Peyer's patch (tissue), 4 donors: ENCODE measurements at places on chromosomes 4 and X. TPM values are rescaled to one million over a fixed set of nuclear protein-coding genes. Genes with fewer than 3 reads are reported as not detected.
A peak's percentile ranks its signal among the peaks of the same experiment; 100 is the strongest.

GRCh38 chr4:137749466-137749865, 217.2 kb upstream of the PCDH18 start:
- no peaks in the 10 kb centered on the region for H3K27me3 ChIP-seq
- no peaks in the 10 kb centered on the region for H3K36me3 ChIP-seq
- H3K4me3 ChIP-seq = no peak overlapping the region
- H3K27ac ChIP-seq = no peak overlapping the region
- no peak for DNase-seq
- no peaks in the 10 kb centered on the region for H3K4me1 ChIP-seq

DNA sequence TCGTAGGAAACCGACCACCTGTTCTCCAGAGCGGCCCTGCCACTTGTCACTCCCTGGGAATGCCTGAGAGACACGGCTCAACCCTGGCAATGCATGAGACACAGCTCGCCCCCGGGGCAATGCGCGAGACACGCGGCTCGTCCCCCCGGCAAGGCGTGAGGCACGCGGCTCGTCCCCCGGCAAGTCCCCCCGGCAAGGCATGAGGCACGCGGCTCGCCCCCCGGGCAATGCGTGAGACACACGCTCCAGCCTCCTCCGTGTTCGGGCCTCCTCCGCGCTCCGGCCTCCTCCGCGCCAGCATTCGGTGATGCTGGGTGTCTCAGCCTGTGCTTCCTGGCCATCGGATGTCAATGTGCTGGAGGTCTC, 27.5 kb upstream of the CPLX1 start:
- H3K27me3 ChIP-seq = no peaks in the 10 kb centered on the region
- peaks cover 80% of the 10 kb centered on the region for H3K36me3 ChIP-seq
- H3K4me1 ChIP-seq = no peaks in the 10 kb centered on the region
- no peak for DNase-seq
- no peak overlapping the region for H3K27ac ChIP-seq
- H3K4me3 ChIP-seq = no peak overlapping the region

DNA sequence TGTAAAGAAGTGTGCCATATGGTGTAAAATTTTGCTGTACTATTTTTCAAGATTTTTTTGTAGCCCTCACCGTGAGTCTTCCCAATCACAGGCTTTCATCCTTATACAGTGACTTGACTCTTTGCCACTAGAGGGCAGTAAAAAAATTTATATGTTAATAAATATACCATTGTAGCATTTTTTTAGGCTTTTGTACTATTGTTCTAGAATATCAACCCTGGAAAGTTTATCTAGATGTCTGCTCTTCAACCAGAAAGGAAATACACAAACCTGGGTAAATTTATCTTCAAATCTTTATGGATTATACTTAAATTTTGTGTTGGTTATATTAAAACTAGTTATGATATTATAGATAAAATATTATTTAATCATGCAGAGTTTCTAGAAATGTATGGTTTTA, 235.3 kb downstream of the TENM3 start:
- DNase-seq = no peak
- H3K27me3 ChIP-seq = no peaks in the 10 kb centered on the region
- H3K4me1 ChIP-seq = no peaks in the 10 kb centered on the region
- no peaks in the 10 kb centered on the region for H3K36me3 ChIP-seq
- H3K4me3 ChIP-seq = no peak overlapping the region

GRCh38 chr4:174156239-174156826, 127.1 kb downstream of the FBXO8 start:
- H3K27me3 ChIP-seq = no peaks in the 10 kb centered on the region
- no peak for DNase-seq
- no peaks in the 10 kb centered on the region for H3K4me1 ChIP-seq
- no peak overlapping the region for H3K4me3 ChIP-seq
- no peak overlapping the region for H3K27ac ChIP-seq

GRCh38 chr4:185343726-185344581, 51.8 kb downstream of the LRP2BP start:
- H3K27ac ChIP-seq = peak overlapping the region; percentile 13
- H3K4me1 ChIP-seq = no peaks in the 10 kb centered on the region
- peaks cover 27% of the 10 kb centered on the region for H3K36me3 ChIP-seq
- H3K27me3 ChIP-seq = no peaks in the 10 kb centered on the region

DNA sequence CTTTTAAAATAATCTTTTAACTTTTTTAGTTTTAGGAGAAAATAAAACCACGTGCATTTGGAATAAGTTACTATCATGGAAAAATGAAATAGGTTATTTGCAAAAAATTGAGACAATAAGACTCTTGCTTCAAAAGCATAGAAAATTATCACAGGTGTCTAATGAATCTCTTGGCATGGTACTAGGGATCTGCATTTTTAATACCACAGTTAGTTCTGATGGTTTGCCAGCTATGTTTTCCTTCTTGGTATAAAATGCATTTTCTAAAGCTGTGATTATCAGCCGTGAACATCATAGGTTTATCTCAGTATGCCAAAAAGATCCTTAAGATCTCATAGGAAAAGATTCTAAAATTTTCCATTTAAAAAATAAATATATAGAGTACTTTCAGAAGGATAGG, 83.9 kb downstream of the RASL11B start:
- no peaks in the 10 kb centered on the region for H3K4me1 ChIP-seq
- H3K27ac ChIP-seq = no peak overlapping the region
- no peak overlapping the region for H3K4me3 ChIP-seq
- no peaks in the 10 kb centered on the region for H3K27me3 ChIP-seq
- no peaks in the 10 kb centered on the region for H3K36me3 ChIP-seq

GRCh38 chr4:180727478-180727877, 1515.7 kb upstream of the TENM3 start:
- no peaks in the 10 kb centered on the region for H3K36me3 ChIP-seq
- no peaks in the 10 kb centered on the region for H3K4me1 ChIP-seq
- H3K4me3 ChIP-seq = no peak overlapping the region
- no peak overlapping the region for H3K27ac ChIP-seq
- H3K27me3 ChIP-seq = no peaks in the 10 kb centered on the region
- DNase-seq = no peak

DNA sequence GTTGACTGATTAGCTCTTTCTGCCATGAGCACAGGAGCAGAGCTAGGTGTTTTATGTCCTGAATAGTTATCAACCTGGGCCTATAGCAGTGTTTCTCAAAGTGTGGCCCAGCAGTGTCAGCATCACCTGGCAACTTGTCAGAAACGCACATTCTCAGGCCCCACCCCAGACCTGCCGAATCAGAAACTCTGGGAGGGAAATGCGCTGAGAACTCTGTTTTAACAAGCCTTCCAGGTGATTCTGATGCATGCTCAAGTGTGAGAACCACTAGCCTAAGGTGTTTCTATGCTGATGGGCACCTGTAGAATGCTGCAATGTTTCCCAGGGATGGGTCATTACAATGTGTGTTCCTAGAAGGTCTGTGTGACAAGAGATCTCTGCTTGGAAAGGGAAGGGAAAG, 257.5 kb downstream of the MID1IP1 start:
- no peaks in the 10 kb centered on the region for H3K36me3 ChIP-seq
- H3K27me3 ChIP-seq = no peaks in the 10 kb centered on the region
- H3K27ac ChIP-seq = no peak overlapping the region
- no peak overlapping the region for H3K4me3 ChIP-seq

DNA sequence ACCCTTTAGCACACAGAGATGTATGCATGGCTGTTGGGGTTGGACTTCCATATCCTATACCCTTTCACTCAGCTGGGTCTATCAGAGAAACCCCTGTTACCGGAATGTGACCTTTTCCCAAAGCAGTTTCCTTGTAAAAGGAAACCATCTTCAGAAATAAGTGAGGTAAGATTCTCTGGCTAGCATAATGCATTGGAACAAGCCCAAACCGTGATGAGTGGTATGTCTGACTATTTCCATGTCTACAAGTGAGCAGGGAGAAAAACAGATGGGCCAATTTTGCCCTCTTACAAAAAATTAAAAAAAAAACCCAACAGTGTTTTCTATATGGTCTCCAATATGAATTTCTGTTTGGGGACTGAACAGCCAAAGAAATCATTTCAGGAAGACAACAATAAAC, 283.9 kb downstream of the SMARCA1 start:
- no peak for DNase-seq
- no peak overlapping the region for H3K4me3 ChIP-seq
- no peaks in the 10 kb centered on the region for H3K36me3 ChIP-seq

GRCh38 chr4:125837493-125838201, 522.9 kb downstream of the FAT4 start:
- no peak overlapping the region for H3K4me3 ChIP-seq
- H3K36me3 ChIP-seq = no peaks in the 10 kb centered on the region
- H3K27ac ChIP-seq = no peak overlapping the region
- no peaks in the 10 kb centered on the region for H3K27me3 ChIP-seq

GRCh38 chr4:99624141-99624719, 33.4 kb downstream of the C4orf54 start:
- DNase-seq = no peak
- H3K4me1 ChIP-seq = no peaks in the 10 kb centered on the region
- H3K4me3 ChIP-seq = no peak overlapping the region
- no peaks in the 10 kb centered on the region for H3K27me3 ChIP-seq

DNA sequence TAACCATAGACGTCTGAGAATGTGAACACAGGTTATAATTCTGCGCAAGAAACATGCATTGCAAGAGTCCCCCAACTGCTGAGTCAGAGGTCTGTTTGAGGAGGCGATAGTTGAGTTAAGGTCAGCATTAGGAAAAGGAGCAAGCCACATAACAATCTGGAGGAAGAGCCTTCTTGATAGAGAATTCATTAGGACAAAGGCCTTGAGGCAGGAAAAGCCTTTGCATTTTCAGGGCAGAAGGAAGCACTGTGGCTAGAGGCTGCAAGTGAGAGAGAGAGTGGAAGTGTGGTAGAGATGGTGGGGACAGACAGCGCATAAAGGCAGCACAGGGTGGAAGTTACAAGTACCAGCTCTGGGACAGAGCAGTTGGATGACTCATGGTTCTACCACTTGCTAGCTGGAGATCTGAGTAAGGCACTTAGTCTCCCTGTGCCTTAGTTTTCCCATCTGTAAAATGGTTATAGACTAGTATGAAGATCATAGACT, 125.8 kb upstream of the LNX1 start:
- H3K4me3 ChIP-seq = no peak overlapping the region
- no peaks in the 10 kb centered on the region for H3K4me1 ChIP-seq
- DNase-seq = no peak

- no peak for DNase-seq
- H3K27me3 ChIP-seq = no peaks in the 10 kb centered on the region
- no peaks in the 10 kb centered on the region for H3K4me1 ChIP-seq
- no peaks in the 10 kb centered on the region for H3K36me3 ChIP-seq
- no peak overlapping the region for H3K4me3 ChIP-seq
Observed at GRCh38 chr4:147596377-147596776, 20.8 kb upstream of the TMEM184C start.

GRCh38 chr4:11669156-11669555, 240.5 kb upstream of the HS3ST1 start:
- H3K4me3 ChIP-seq = no peak overlapping the region
- no peaks in the 10 kb centered on the region for H3K4me1 ChIP-seq
- H3K27ac ChIP-seq = no peak overlapping the region

DNA sequence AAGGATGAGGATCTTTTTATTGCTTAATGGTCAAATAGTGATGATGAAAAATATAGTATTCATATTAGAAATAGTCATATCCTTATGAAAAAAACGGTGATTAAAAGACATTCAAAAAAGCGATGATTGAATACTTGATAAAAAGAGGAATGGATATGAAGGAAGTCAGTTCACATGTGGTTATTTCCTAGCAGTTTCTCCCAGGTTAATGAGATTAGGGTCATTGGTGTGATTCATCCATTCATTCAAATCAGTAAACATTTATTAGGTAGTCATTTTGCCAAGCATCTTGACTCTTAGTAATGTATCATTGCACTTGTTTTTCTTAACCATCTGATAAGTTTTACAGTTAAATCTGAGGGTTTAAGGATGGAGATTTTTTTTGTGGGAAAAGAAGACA, 294.1 kb downstream of the ARHGAP24 start:
- DNase-seq = no peak
- no peaks in the 10 kb centered on the region for H3K4me1 ChIP-seq
- no peaks in the 10 kb centered on the region for H3K36me3 ChIP-seq
- no peaks in the 10 kb centered on the region for H3K27me3 ChIP-seq
- H3K27ac ChIP-seq = no peak overlapping the region

GRCh38 chr4:52822583-52822971, 39.5 kb upstream of the RASL11B start:
- no peak for DNase-seq
- peak overlapping the region; percentile 70 for H3K27ac ChIP-seq
- H3K4me1 ChIP-seq = peaks cover 10% of the 10 kb centered on the region
- no peaks in the 10 kb centered on the region for H3K27me3 ChIP-seq
- H3K4me3 ChIP-seq = no peak overlapping the region

- no peaks in the 10 kb centered on the region for H3K27me3 ChIP-seq
- H3K4me3 ChIP-seq = no peak overlapping the region
- DNase-seq = no peak
- H3K27ac ChIP-seq = no peak overlapping the region
Observed at GRCh38 chr4:11622961-11623725, 194.4 kb upstream of the HS3ST1 start.

DNA sequence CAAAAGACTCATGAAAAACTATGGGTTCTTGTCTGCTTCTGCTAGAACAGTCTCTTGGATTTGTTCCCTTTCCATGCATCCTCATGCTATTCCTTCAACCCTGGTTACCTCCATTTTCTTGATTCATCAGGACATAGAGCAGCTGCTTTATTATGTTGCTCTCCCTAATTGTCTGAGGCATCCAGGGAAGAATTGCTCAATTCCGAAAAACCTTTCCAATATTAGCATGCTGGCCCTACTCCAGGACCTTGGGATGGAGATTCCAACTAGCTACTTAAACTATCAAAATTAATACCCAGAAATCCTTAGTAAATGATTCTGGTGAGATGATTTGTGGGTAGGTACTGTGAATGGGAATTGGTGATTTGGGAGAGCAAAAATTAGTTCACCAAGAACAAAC, 56.6 kb upstream of the FAM47B start:
- no peak for DNase-seq
- no peaks in the 10 kb centered on the region for H3K36me3 ChIP-seq
- H3K4me1 ChIP-seq = no peaks in the 10 kb centered on the region
- no peak overlapping the region for H3K27ac ChIP-seq
- H3K27me3 ChIP-seq = no peaks in the 10 kb centered on the region
- H3K4me3 ChIP-seq = no peak overlapping the region

GRCh38 chr4:152273343-152273742, 262.5 kb downstream of the FBXW7 start:
- H3K4me3 ChIP-seq = no peak overlapping the region
- DNase-seq = no peak
- H3K4me1 ChIP-seq = no peaks in the 10 kb centered on the region

DNA sequence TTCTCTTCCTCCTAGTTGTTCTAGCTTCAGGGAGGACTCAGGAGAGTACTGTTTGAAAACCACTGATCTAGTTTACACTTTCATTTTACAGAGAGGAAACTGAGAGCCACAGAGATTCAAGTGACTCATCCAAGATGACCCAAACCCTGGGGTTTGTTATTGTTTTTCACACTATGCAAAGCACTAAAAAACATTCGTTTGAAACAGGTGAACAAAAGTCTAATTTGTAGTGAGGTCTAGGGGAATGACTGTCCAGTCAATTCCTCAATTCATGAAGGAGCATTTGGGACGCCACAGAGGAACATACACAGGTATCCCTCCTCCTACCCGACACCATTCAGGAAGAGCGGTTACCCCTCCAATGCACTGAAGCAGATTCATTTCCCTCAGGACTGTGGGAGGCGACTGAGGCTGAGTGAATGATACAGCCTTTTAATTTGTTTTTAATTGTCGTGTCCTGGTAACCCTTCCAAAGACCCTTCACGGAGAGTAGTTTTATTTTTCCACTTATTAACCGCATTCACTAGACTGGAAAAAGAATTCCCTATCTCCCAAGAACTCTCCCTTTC, 30.3 kb downstream of the TLR10 start:
- H3K4me1 ChIP-seq = no peaks in the 10 kb centered on the region
- H3K27ac ChIP-seq = no peak overlapping the region
- no peak overlapping the region for H3K4me3 ChIP-seq
- no peaks in the 10 kb centered on the region for H3K36me3 ChIP-seq

FREM3 gene
- total RNA-seq = not detected

PGAM4 gene
- total RNA-seq = not detected

PTCHD1 gene
- not detected for total RNA-seq

NPNT gene
- total RNA-seq = 53.1 TPM

NUDT10 gene
- not detected for total RNA-seq

PDGFC gene
- total RNA-seq = 16.1 TPM

SYN1 gene
- total RNA-seq = not detected

PLXNB3 gene
- total RNA-seq = 8.9 TPM
